Activated naive CD8-positive, alpha-beta T cell treated with anti-CD3 and anti-CD28 coated beads, Interleukin-2, amount 50 U/mL, for 24 hours (primary cell): ENCODE measurements at places on chromosomes 2 and 18.

DNA sequence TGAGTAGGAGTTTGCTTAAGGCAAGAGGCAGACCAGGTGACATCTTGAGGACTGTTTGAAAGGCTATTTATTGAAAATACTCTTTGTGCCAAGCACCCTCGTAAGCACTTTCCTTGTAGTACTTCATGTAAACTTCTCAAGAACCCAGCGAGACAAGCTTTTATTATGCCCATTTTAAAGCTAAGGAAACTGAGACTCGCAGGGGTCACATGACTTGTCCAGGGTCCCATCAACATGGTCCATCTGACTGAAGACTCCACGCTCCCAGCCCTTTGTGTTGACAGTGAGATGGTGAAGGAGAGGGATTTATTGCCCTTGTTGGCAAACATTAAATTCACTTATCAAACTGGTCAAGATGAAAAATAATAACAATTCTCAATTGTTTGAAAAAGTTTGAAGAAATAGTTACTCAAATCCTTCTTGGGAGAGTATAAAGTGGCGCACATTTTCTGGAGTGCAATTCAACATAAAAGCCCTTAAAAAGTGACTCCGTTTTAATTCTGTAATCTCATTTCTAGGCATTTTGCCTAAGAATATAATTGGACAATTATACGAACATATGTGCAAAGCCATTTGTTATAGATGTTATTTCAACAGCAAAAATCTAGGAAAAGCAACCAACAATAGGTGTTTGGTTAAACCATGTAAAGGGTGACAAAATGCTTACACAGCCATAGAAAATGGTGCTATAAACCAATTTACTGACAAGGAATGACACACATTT lies 270.5 kb upstream of the NCKAP5 start:
- no peaks in the 10 kb centered on the region for H3K36me3 ChIP-seq
- H3K4me1 ChIP-seq = no peaks in the 10 kb centered on the region
- no peak overlapping the region for H3K27ac ChIP-seq
- H3K4me3 ChIP-seq = no peak overlapping the region

GRCh38 chr2:195543902-195544894 lies 112.8 kb upstream of the SLC39A10 start:
- no peak for DNase-seq
- H3K27me3 ChIP-seq = no peaks in the 10 kb centered on the region
- peak overlapping the region; percentile 5 for H3K4me3 ChIP-seq
- peaks cover 34% of the 10 kb centered on the region for H3K4me1 ChIP-seq
- peak overlapping the region; percentile 81 for H3K27ac ChIP-seq

DNA sequence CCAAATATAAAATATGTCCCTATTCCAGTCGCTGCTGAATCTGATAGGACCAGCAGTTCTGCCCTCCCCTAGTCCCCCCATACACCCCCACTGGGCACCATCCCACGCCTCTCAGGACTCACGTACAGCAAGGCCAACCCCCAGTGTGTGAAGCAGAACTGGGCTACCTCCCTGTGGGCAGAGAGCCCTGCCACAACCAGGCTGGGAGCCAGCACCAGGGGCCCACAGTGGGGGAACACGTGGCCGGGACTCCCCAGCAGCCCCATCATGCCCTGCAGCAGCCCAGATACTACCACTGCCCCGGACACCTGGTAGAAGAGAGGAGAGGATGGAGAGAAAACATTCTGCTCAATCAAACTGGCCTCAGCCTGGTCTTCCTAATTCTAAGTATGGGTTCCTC lies 1.3 kb downstream of the SLC23A3 start:
- H3K27me3 ChIP-seq = no peaks in the 10 kb centered on the region
- peaks cover 18% of the 10 kb centered on the region for H3K4me1 ChIP-seq
- H3K4me3 ChIP-seq = no peak overlapping the region
- DNase-seq = no peak
- no peak overlapping the region for H3K27ac ChIP-seq

DNA sequence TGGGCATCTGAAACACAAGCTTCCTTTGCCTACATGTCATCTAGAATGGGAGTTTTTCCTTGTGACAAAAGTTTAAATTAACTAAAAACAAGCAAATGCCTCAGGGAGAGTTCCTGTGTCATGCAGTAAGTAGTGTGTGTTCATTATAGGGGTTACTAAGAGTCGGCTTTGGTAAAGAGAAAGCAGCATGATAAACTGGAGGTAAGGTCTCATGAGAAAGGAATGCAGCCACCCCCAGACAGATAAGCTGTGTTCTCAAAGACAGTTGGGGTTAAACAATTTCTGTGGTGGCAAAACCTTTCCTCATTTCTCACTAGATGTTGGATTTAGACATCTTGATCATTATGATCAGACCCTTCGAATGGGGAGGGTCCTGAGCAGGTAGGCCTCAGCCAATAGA lies 129.7 kb downstream of the MAP4K4 start:
- peak overlapping the region; percentile 59 for H3K27ac ChIP-seq
- H3K4me1 ChIP-seq = peaks cover 79% of the 10 kb centered on the region
- H3K36me3 ChIP-seq = peaks cover 17% of the 10 kb centered on the region
- no peak for DNase-seq
- no peak overlapping the region for H3K4me3 ChIP-seq
- no peaks in the 10 kb centered on the region for H3K27me3 ChIP-seq

- no peaks in the 10 kb centered on the region for H3K27me3 ChIP-seq
- no peaks in the 10 kb centered on the region for H3K36me3 ChIP-seq
- H3K4me1 ChIP-seq = no peaks in the 10 kb centered on the region
Observed at GRCh38 chr2:240873805-240874714, 5.4 kb downstream of the AGXT start.

DNA sequence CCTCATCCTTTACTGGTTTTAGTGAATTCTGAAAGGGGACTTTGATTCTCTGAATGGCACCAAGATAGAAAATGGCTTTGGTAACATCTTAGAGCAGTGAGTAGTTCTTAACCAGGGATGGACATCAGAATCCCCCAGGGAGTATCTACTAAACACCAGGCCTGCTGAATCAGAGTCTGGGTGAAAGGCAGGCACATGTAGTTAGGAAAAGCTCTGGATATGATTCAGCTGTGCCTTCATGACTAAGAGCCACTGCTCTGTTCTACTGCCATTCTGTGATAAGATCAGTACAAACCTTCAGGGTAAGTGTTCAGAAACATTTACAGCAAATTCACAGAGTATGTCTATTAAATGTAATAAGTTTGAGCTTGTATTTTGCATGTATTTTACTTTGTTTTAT lies 46.2 kb upstream of the B3GNT2 start:
- H3K27ac ChIP-seq = no peak overlapping the region
- DNase-seq = no peak
- peaks cover 6% of the 10 kb centered on the region for H3K36me3 ChIP-seq

GRCh38 chr2:53233759-53234547 lies 533.7 kb upstream of the CHAC2 start:
- no peak overlapping the region for H3K27ac ChIP-seq
- DNase-seq = no peak
- H3K4me1 ChIP-seq = peaks cover 8% of the 10 kb centered on the region

DNA sequence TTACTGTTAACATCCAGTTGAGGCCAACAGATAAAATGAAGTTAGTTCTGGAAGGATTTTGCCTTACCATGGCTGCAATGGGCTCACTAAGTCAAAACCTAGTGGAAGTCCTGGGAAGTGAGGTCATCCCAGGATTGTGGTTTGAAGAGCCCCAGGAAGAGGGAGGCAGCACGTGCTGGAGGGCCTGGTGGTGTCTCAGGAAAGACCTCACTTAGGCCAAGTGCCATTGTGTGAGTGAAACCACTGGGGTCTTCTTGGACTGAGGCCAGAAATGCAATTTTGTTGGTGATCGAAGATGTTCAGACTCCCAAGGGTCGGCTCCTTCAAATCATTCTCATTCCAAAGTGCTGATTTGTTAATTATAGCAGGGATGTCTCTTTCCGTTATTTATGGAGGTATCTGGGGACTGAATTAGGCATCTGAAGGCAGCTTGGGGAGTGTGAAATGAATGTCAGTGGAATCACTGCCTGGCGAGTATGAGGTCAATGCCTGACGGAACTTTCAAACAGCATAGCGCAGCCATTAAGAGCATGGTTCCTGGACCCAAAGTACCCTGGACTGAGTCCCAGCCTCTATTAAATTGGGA lies 60.0 kb downstream of the IL1R2 start:
- no peaks in the 10 kb centered on the region for H3K36me3 ChIP-seq
- no peak overlapping the region for H3K27ac ChIP-seq
- peaks cover 7% of the 10 kb centered on the region for H3K4me1 ChIP-seq
- H3K27me3 ChIP-seq = peaks cover 11% of the 10 kb centered on the region
- DNase-seq = no peak

DNA sequence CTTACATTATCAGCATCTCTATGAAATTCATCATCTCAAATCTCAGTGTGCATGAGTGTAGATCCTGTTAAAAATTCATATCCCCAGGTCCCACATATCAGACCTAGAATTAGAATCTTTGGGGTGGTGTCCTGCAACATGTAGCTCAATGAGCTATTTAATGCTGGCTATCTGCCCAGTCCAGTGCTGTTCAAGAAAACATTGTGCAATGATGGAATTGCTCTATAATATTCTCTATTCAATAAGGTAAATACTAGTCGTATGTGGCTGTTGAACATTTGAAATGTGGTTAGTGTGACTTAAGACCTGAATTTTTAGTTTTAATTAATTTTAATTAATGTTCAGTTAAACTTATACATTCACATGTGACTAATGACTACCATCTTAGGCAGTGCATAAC lies 127.4 kb downstream of the NOL4 start:
- DNase-seq = no peak
- H3K4me1 ChIP-seq = no peaks in the 10 kb centered on the region
- no peaks in the 10 kb centered on the region for H3K36me3 ChIP-seq
- H3K4me3 ChIP-seq = no peak overlapping the region

- DNase-seq = no peak
- H3K4me1 ChIP-seq = no peaks in the 10 kb centered on the region
- H3K27ac ChIP-seq = no peak overlapping the region
- no peak overlapping the region for H3K4me3 ChIP-seq
Observed at GRCh38 chr2:75619956-75620740, 26.4 kb upstream of the MRPL19 start.
